ENCODE measurements at places on chromosomes 2 and 18. TPM values are rescaled to one million over a fixed set of nuclear protein-coding genes. Genes with fewer than 3 reads are reported as not detected.

DNA sequence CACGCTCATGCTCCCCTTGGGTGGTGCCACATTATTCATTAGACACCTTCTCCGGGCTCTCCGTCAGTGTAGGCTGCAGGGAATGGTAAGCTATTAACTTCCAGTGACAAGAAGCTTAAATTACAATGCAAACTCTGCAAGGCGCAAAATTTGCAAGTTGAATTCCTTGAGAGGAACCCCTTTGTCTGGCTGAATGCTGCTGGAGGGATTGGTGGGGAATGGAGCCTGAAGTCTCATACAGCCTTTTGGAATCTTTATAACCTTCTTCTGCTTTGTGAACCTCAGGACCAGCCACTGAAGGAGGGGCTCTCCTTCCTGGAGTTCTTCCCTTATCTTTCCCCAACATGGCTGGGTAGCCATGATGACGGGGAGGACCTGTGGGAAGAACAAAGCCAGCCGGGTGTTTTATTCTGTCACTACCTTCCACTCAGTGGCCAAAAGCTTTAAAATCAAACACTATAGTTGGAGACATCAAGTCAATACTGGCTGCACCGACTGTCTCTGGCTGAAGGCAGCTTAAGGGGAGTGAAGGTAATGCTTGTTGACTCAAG is 220.9 kb upstream of the EPHA4 start:
- no peak for DNase-seq

DNA sequence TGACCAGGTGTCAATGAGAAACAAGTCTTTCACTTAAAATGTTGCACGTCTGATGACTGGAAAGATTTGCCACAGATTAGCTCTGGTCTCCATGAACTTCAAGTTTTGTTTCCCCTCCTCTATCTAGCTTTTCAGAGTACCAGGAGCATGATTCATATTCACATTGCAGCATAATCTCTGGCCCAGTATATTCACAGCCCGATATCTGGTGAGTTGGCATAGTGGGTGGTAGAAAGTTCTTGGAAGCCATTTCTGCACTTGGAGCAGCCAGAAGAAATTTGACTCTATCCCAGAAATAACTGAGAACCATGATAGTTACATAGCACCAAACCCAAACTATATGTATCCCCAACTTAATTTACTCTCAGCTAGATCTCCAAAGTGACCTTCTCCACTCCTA is 503.9 kb downstream of the PID1 start:
- DNase-seq: no peak

- DNase-seq: no peak
Observed at GRCh38 chr2:214960677-214961076, 151.2 kb upstream of the BARD1 start.

DNA sequence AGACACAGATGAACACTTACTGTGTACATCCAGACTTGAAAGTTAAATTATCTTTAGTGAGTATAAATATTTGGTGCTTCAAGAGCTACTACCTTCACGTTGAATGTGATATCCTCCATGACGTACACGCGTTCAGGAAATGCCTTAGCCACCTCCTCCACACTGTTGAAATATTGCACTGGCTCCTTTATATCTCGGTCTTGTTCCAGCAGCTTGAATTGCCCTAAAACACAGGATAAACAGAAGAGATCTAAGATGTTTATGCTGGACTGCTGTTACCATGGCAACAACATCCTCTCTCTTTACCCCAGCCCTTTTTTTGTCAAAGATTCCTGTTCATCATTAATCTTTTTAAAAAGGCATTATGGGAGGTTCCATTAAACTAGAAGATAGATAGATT is 120.3 kb downstream of the MEP1B start:
- no peak for DNase-seq

GRCh38 chr2:228801451-228801850 is 469.6 kb downstream of the PID1 start:
- DNase-seq: no peak

- DNase-seq: no peak
Observed at GRCh38 chr2:33116799-33117198, 170.0 kb downstream of the LTBP1 start.

DNA sequence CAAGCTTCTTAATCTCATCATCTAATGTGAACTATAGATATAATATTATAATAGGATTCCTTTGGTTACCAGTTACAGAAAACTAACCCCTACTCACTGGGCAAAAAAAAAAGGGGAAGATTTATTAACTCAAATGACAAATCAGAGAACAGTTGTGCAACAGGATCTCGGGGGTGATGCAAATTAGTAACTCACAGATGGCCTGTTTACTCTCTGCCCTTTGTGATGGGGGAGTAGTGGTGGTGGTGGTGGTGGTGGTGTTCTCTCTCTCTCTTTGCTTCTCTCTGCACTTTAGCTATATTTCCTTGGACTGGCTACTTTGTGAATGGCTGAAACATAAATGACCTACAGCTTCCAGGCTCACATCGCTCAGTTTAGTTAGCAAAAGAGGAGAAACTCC is 59.0 kb downstream of the TMEM247 start:
- no peak for DNase-seq

- DNase-seq: no peak
Observed at GRCh38 chr2:207847098-207847806, 77.5 kb upstream of the FZD5 start.

DNA sequence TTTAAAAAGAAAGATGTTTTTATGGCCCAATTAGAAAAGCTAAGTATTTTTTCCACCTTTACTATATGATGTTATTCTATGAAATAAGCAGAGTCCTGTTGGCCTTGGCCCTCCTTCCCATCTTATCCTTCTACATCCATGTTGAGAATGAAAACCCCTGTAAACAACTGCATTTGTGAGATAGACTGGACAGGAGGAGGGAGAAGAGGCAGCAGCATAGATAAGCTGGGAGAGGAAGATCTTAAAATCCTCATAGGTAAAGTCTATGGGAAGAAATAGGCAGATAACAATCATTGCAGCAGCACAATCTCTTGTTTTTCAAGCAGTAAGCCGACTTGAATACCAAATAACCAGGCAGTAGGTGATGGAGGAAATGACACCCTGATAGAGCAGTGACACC is 207.6 kb upstream of the PARD3B start:
- no peak for DNase-seq

DNA sequence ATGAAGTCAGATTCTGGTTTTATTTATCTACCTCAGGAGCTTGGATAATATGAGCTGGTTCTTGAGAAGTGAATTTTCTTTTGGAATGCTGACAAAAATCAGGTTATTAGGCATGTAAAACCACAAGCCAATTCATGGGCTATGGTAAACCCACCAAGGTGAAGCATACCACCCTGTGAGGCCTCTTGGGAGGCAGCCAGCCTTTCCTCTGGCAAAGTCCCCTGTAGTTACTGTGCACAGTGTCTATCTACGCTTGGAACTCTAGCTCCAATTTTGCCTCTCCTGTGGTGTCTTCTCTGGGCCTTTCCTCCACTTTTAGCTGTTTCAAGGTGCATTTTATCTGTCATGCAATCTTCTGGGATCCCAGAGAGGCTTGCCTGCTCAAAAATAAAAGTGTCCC is 242.7 kb upstream of the ZSWIM2 start:
- no peak for DNase-seq

GRCh38 chr2:69771461-69771860 is 29.5 kb downstream of the ANXA4 start:
- DNase-seq: no peak

- no peak for DNase-seq
Observed at GRCh38 chr2:145548479-145548878, 1028.6 kb upstream of the ZEB2 start.

DNA sequence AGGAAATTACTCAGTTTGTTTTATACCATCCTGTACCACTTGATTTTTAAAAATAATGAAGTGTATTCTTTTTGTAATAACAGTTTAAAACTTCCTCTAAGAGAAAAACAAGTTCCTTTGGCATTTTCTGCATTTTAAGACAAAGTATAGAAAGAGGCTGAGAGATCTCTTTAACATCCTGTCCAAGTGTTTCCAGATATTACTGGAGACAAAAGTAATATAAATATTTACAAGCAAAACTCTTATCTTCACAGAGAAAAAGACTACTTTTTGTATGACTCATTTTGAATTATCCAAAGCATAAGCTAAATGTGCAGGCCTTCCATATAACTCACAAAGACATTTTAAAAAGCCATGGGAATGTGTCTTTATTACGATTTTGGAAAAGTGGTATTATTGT is 221.1 kb downstream of the RDH14 start:
- no peak for DNase-seq

- DNase-seq: no peak
Observed at GRCh38 chr18:72091369-72091768, 452.8 kb downstream of the CBLN2 start.

GRCh38 chr2:146414456-146414855 is 1430.4 kb upstream of the ACVR2A start:
- no peak for DNase-seq

GRCh38 chr2:101816598-101816997 is 119.1 kb downstream of the MAP4K4 start:
- no peak for DNase-seq

- no peak for DNase-seq
Observed at GRCh38 chr2:83069724-83070123, 1389.4 kb downstream of the SUCLG1 start.

DNA sequence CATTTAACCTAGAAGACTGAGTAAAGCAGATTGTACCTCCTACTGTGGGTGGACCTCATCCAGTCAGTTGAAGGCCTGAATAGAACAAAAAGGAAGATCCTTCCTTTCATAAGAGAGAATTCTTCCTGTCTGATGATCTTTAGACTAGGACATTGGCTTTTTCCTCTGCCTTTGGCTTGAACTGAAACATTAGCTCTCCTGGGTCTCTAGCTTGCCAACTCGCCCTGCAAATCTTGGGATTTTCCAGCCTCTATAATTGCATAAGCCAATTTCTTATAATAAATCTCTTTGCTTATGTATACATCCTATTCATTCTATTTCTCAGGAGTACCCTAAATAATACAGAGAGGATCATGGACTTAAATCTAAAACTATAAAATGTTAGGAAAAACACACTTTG is 6.2 kb upstream of the KDSR start:
- DNase-seq: no peak

DNA sequence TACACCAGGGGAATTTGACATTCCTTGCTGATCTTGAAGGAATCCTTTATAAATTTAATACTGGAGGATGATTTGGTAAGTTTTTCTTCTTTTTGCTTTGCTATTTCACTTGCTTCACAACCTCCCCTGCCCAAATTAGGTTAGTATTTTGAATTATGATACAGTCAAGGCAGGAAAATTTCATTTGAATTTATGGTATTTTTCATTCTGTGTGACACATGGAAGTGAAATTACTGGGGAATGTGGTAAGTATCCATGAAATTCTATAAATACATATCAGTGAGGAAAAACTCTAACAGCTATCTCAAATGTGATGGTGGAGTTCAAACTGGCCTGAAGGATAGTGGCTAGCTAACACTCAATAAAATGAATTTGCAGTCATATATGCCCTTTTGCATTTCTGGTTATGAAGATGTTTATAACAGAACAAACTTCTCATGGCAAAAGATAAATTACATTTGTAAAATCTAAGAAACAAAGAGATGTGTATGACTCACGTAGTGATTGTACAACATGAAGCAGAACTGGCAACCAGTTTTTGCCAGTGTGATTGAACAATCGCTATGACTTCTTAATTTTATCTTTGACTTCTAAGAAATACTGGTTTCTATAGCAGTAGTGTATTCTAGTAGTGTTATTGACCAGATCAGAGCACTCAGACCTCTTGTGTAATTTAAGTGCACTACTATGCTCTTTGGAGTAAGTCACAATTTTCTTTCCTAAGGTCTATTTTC is 152.6 kb downstream of the IKZF2 start:
- DNase-seq: no peak

- no peak for DNase-seq
Observed at GRCh38 chr18:69490813-69491212, 90.1 kb downstream of the DOK6 start.

DNA sequence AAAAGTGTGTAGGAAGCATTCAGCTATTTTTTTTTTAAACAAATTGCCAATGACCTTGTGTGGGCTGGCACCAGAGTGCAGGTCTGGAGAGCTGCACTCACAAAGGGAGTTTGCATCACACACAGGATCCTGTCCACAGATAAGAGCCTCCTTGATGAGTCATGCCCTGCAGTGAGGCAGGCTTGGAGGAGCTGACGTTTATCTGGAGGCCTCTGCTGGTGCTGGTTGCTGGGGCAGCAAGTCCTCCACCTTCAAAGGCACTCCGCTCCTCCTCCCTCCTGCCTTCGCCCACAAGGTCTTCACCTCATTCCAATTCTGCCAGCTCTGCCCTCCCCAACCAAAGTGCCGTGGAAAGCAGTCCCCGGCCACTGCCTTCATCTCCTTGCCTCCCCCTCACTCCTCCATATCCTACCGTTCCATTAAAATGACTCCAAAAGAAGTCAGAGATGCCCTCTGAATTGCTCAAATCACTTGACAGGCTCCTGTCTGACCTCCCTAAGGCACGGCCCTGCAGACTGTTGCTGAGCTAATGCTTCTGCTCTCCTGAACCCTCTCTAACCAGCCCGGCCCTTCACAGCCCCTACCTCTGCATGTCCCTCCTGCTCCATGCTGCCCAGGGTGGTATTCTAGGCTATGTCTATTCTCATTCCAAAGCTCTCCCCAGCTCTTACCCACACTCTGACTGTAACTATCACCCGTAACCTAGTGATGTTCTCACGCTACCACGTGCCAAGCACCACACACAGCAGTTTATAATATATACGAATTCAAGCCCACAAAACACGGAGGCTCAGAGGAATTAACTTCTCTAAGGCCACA is 30.9 kb downstream of the LONRF2 start:
- DNase-seq: no peak

- no peak for DNase-seq
Observed at GRCh38 chr2:177180269-177181000, 32.2 kb upstream of the HNRNPA3 start.

GRCh38 chr18:76142611-76143010 is 352.4 kb downstream of the ZNF516 start:
- DNase-seq: no peak

DNA sequence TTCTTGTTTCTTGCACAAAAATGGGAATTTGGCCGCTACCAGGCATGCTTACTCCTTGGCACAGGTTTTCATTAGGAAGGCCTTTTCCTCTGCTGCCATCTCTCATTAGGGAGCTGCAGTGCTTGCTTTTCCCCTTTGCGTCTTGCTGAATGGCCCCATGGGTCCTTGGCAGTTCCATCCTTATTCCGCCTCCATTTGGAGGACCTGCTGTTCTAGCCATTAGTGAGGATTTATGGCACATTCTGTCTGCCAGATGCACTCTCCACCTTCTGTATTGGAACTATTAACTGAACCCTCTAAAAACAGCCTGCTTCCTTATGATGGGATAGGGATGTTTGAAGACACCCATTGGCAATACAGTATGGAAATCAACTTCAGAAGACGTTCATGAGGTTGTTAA is 103.5 kb upstream of the NOSTRIN start:
- no peak for DNase-seq

GRCh38 chr2:70475266-70475665 is 78.4 kb downstream of the TGFA start:
- no peak for DNase-seq

FTCDNL1 gene
- 2.0 TPM for total RNA-seq

CPS1 gene
- 3.1 TPM for total RNA-seq

TMEM237 gene
- total RNA-seq: 14.0 TPM

CD8B2 gene
- total RNA-seq: not detected

CRYGD gene
- not detected for total RNA-seq

IGFBP2 gene
- 50.7 TPM for total RNA-seq

UGT1A3 gene
- not detected for total RNA-seq

TANK gene
- 27.9 TPM for total RNA-seq

CIDEA gene
- total RNA-seq: 0.52 TPM

PLEK gene
- 4.1 TPM for total RNA-seq

GMPPA gene
- 21.6 TPM for total RNA-seq

DSG1 gene
- 0.77 TPM for total RNA-seq

EMX1 gene
- total RNA-seq: not detected

RBKS gene
- 3.3 TPM for total RNA-seq

IL36G gene
- total RNA-seq: not detected

TMX3 gene
- 25.7 TPM for total RNA-seq

KCMF1 gene
- total RNA-seq: 94.3 TPM

ST8SIA5 gene
- total RNA-seq: 5.4 TPM

Measured in left ventricle myocardium superior (tissue), 1 donor.